ENCODE measurements at places on chromosomes 1 and 21. TPM values are rescaled to one million over a fixed set of nuclear protein-coding genes. Genes with fewer than 3 reads are reported as not detected.

DNA sequence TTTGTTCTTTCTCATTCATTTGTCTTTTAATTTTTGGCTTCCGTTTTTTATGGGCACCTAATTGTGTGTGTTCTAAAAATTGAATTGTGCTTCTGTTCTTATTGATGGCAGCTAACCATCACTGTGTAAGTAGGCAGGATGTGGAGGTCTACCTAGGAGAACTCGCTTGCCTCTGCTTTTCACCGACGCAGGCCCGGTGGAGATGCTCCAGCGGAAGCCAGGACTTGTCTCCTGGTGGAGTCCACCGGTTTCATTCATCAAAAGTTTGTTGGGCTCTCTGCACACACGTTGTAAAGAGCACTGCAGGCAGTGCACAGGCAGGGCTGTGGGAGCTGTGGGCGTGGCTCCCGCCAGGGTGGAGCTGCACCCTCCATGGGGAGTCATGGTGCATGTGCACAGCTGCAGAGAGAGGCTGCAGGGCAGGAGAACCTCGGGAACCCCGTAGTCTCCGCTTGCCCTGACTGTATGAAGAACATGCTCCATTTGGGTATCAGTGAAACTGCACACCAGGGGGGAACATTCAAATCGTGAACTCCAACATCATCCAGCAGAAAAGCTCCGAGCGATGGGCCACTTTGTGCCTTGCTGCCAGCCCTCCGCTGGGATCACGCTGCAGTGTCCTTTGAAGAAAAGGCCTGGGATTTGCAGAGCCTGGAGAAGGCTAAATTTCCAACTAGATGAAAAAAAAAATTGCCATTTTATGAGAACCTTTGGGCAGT lies 6.0 kb upstream of the C1orf174 start:
- no peaks in the 10 kb centered on the region for H3K36me3 ChIP-seq
- no peak for DNase-seq
- no peak overlapping the region for H3K4me3 ChIP-seq
- H3K27ac ChIP-seq = no peak overlapping the region

GRCh38 chr21:21163904-21164303 lies 165.7 kb downstream of the NCAM2 start:
- no peaks in the 10 kb centered on the region for H3K36me3 ChIP-seq
- no peaks in the 10 kb centered on the region for H3K27me3 ChIP-seq
- H3K4me3 ChIP-seq = no peak overlapping the region
- H3K4me1 ChIP-seq = no peaks in the 10 kb centered on the region

DNA sequence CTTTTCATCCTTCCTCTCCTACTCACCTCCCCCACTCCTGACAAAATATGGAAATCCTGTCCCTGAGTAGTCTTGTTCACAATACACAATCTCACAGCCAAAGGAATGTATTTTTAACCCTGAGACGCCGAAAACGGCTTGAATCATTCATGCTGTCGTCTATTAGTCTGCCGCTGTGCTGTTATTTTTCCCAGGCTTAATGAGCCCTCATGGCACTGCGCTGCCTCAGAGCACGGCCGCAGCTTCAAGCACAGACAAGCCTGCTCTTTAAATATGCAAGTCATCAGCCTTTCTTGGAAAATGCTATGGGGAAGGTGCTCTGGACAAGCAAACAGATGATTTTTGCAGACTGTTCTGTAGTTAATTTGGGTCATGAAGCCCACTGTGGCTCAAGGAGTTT lies 302.7 kb downstream of the DISC1 start:
- no peaks in the 10 kb centered on the region for H3K36me3 ChIP-seq
- no peak for DNase-seq
- no peaks in the 10 kb centered on the region for H3K4me1 ChIP-seq
- H3K27ac ChIP-seq = no peak overlapping the region
- H3K4me3 ChIP-seq = no peak overlapping the region

GRCh38 chr1:235888119-235888643 lies 21.5 kb upstream of the LYST start:
- H3K27ac ChIP-seq = peak overlapping the region; percentile 37
- no peaks in the 10 kb centered on the region for H3K27me3 ChIP-seq
- no peak overlapping the region for H3K4me3 ChIP-seq
- no peak for DNase-seq

DNA sequence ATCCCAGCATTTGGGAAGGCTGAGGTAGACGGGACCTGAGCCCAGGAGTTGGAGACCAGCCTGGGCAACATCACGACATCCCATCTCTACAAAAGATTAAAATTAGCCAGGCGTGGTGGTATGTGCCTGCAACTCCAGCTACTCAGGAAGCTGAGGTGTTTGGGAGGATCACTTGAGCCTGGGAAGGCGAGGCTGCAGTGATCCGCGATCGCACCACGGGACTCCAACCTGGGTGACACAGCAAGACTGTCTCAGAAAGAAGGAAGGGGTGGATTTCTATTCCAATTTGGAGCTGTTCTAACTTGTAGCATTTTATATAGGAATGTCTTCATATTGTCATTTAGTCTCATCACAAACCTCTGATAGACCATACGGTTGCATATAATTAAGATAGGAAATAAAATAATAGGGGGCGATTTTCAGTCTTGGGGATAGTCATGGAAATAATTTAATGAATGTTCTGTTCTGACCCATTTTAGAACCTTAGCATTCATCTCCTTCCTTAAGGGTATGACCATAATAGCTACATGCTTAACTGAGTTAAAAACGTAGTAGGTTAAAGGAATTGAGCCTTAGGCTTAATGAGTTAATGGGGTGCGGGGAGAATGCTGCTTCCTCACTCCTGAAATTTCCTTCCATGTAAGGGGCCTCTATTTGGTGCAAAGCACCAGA lies 93.1 kb downstream of the ADCY10 start:
- H3K27ac ChIP-seq = no peak overlapping the region
- H3K27me3 ChIP-seq = no peaks in the 10 kb centered on the region
- H3K4me3 ChIP-seq = no peak overlapping the region
- H3K36me3 ChIP-seq = no peaks in the 10 kb centered on the region
- peaks cover 12% of the 10 kb centered on the region for H3K4me1 ChIP-seq

DNA sequence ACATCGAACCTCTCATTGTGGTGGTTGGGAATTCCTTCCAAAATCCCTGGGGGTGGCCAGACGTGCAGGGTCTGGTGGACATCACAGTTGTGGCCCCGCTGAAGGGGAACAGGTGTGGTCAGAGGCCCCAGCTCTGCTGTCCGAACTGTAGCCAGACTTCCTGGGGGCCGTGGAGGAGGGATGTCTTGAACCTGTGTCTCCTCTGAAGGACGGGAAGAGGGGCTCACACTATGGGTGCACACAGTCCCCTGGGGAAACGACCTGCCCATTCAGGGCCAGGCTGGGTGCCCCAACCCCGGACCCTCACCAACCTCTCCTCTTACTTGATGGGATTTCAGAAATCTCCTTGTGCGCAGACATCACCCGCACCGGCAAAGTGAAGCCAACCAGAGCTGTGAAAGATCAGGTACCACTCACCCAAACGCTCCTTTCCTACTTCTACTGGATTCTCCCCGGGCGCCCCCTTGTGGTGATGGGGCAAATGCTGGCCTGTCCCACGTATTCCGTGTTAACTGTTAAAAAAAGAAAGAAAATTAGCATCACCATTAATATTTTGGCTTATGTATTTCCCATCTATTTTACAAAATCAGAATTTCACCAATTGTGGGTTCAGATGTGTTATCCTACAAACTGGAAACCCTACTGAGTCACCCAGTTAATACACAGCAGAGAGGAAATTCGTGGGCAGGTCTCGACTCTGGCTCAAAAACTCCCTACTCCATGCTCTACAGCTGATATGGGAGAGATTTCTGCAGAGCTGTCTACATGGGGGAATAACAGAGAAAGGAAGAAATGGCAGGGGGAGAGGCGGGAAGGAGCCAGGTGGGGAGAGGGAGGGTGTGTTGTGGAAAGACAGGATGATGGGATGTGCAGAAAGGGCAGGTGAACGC lies 28.1 kb downstream of the PADI4 start:
- H3K27me3 ChIP-seq = no peaks in the 10 kb centered on the region
- no peak overlapping the region for H3K27ac ChIP-seq
- H3K4me3 ChIP-seq = no peak overlapping the region
- peak; percentile 46 for DNase-seq

- no peak overlapping the region for H3K4me3 ChIP-seq
- H3K27me3 ChIP-seq = no peaks in the 10 kb centered on the region
- H3K27ac ChIP-seq = peak overlapping the region; percentile 85
These were observed 2.1 kb downstream of the RPS6KA1 start for GRCh38 chr1:26531651-26532131.

- H3K4me1 ChIP-seq = no peaks in the 10 kb centered on the region
- H3K36me3 ChIP-seq = no peaks in the 10 kb centered on the region
- no peak overlapping the region for H3K4me3 ChIP-seq
- no peak overlapping the region for H3K27ac ChIP-seq
- no peaks in the 10 kb centered on the region for H3K27me3 ChIP-seq
These were observed 17.5 kb downstream of the FBXO42 start for GRCh38 chr1:16334655-16335340.

DNA sequence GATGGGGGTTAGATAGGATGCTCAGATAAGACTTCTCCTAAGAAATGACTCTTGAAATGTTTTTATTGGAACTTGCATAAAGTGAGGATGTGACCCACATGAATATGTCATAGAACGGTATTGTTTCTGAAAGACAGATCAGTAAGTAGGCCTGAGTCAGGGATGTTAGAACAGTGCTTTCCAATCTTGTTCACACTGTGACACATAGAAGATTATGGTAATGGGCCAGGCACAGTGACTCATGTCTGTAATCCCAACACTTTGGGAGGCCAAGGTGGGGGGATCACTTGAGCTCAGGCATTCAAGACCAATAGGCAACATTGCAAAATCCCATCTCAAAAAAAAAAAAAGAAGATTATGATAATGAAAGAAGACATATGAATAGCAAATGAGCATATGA lies 32.9 kb downstream of the FMO4 start:
- no peak for DNase-seq
- H3K27ac ChIP-seq = no peak overlapping the region
- no peak overlapping the region for H3K4me3 ChIP-seq

DNA sequence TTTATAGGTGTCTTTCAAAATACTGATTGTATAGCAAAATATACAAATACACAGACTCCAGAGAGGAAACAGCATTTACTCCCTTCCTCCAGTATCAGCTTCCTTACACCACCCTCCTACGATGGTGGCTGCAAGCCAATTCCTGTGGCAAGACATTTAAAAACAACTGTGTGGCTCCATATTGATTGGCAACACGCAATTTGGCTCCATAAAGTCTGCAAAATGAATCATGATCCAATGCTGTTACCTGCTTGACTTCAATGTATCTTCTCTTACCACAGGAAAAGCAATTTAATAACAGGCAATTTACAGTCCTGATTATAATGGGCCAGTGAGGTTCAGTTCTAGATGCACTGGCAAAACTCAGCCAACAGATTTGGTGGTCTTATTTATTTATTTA lies 19.7 kb upstream of the ATP6V1G3 start:
- DNase-seq = no peak
- H3K4me1 ChIP-seq = peaks cover 8% of the 10 kb centered on the region
- no peaks in the 10 kb centered on the region for H3K36me3 ChIP-seq
- H3K4me3 ChIP-seq = no peak overlapping the region
- no peaks in the 10 kb centered on the region for H3K27me3 ChIP-seq

GRCh38 chr1:208233546-208233945 lies 10.6 kb downstream of the PLXNA2 start:
- H3K4me1 ChIP-seq = peaks cover 69% of the 10 kb centered on the region
- peak overlapping the region; percentile 63 for H3K27ac ChIP-seq
- H3K4me3 ChIP-seq = no peak overlapping the region

DNA sequence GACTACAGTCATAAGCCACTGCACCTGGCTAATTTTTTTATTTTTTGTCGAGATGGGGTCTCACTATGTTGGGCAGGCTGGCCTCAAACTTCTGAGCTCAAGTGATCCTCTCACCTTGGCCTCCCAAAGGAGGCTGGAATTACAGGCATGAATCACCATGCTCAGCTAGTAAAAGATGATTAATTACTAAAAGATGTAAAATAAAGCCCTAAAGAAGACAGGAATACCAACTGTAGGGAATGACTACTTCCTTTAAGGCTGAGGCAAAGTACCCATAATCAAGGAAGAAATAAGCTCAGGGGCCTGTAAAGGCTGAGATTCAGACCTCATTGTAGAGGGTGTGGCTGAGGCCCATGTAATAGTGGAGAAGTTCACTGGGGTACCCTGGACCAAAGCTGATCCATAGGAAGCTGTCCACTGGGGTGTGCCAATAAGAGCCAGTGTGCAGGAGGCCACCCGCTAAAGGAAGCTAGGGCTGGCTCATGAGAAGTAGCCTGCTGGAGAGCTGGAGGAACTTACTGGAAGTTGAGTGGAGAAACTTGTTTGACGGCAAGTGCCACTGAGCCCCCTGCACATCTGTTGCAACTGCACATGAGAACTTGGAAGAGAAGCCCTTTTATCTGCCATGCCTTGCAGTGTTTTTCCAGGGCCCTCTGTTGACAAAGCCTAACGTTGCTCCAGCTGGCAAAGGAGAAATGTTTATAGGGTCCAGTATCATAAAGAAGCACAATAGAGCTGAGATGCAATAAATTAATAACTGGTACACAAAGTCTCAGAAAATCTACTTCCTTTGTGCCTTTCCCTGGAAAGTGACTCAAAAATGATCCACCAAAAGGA lies 17.8 kb upstream of the SERTAD4 start:
- H3K4me1 ChIP-seq = no peaks in the 10 kb centered on the region
- no peaks in the 10 kb centered on the region for H3K27me3 ChIP-seq
- H3K36me3 ChIP-seq = no peaks in the 10 kb centered on the region
- H3K4me3 ChIP-seq = no peak overlapping the region
- DNase-seq = no peak
- H3K27ac ChIP-seq = no peak overlapping the region

- DNase-seq = no peak
- H3K4me1 ChIP-seq = no peaks in the 10 kb centered on the region
- no peaks in the 10 kb centered on the region for H3K36me3 ChIP-seq
- no peaks in the 10 kb centered on the region for H3K27me3 ChIP-seq
- H3K4me3 ChIP-seq = no peak overlapping the region
- H3K27ac ChIP-seq = no peak overlapping the region
These were observed 273.3 kb downstream of the DUSP10 start for GRCh38 chr1:221468546-221468945.

DNA sequence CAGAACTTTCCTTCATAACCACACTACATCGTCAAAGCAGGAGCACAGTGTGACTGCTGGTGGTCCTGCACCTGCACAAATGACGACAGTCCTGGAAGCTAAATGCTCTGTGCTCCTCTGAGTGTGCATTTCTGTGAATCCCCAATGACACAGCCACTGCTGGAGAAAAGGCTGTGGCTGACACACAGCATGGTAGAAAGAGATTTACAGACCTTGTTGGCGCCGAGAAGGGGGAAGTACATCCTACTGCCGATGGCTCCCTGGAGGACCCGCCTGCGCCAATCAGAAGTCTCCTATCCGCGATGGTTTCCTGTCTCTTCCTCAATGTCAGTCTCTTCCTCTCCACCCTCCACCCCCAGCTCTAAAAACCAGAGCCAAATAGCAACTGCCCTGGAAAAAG lies 115.4 kb upstream of the RAB4A start:
- H3K27me3 ChIP-seq = no peaks in the 10 kb centered on the region
- no peak for DNase-seq
- peaks cover 53% of the 10 kb centered on the region for H3K4me1 ChIP-seq
- H3K4me3 ChIP-seq = no peak overlapping the region

- no peak overlapping the region for H3K27ac ChIP-seq
- peaks cover 29% of the 10 kb centered on the region for H3K36me3 ChIP-seq
- no peak overlapping the region for H3K4me3 ChIP-seq
- peak; percentile 24 for DNase-seq
- H3K27me3 ChIP-seq = no peaks in the 10 kb centered on the region
These were observed 23.4 kb upstream of the EDN2 start for GRCh38 chr1:41507836-41508235.

Gene MYOG
- not detected for total RNA-seq

Gene S100A1
- total RNA-seq = 0.93 TPM

Gene LIPI
- total RNA-seq = not detected

Gene EVI5
- total RNA-seq = 49.7 TPM

Gene PRKAA2
- 1.5 TPM for total RNA-seq
